ENCODE measurements at places on chromosomes 2 and 18.

- ATAC-seq, result no peak
Observed at GRCh38 chr2:106745468-106745867, 140.5 kb downstream of the ST6GAL2 start.

GRCh38 chr2:37857575-37858399 lies 67.3 kb upstream of the RMDN2 start:
- no peak for ATAC-seq

- peak; percentile 67 for ATAC-seq
Observed at GRCh38 chr2:231361701-231362554, 33.6 kb upstream of the B3GNT7 start.

DNA sequence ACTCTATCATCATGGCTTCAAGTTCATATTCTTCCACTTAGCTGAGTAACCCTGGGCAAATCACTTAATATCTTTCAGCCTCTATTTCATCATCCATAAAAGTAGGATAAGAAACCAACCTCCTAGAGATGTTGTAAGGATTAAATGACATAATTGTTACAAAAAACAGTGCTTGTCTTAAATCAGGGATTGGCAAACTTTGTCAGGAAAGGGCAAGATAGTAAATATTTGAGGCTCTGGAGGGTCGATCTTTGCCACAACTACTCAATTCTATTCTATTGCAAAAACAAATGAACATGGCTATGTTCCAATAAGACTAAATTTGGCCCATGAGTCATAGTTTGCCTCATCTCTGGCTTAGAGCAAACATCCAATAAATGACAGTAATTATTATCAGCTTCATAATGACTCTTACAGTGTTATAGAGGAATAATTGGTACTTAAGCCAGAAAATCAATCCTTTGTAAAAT lies 184.7 kb downstream of the SATB2 start:
- ATAC-seq, result no peak

GRCh38 chr2:174748948-174749347 lies 15.3 kb downstream of the CHRNA1 start:
- no peak for ATAC-seq

DNA sequence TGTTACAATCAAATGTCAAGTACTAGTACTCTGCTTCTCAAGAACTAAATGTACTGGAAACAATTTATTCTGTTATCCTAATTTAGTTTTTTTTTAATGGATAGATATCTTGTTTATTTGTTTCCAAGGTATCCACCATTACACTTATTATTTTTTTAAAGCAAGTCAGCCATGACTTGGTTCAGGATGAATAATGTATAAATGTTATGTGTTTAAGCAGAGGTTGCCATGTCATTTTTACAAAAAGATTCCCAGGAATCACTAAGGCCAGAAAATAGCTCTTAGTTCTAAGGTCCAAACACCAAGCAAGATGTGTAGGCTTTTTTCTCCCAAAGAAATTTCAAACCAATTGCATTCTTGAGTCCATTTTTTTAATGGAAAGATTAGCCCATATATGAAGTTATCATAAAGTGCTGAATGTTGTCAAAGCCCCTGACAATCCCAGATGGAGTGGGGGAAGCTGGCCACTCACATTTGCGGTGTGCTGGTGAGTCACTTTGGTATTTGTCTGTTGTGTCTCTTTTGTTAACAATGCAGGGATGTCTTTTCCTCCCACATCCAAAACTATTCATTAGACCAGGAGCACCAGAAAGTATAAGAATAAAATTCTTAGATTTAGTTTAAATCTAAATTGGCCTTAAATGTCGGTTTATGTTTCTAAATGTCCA lies 158.9 kb downstream of the COL6A3 start:
- ATAC-seq, result no peak

GRCh38 chr2:171084128-171084527 lies 76.6 kb downstream of the TLK1 start:
- ATAC-seq, result peak; percentile 81

GRCh38 chr18:3514312-3515216 lies 64.6 kb downstream of the TGIF1 start:
- peak; percentile 56 for ATAC-seq

DNA sequence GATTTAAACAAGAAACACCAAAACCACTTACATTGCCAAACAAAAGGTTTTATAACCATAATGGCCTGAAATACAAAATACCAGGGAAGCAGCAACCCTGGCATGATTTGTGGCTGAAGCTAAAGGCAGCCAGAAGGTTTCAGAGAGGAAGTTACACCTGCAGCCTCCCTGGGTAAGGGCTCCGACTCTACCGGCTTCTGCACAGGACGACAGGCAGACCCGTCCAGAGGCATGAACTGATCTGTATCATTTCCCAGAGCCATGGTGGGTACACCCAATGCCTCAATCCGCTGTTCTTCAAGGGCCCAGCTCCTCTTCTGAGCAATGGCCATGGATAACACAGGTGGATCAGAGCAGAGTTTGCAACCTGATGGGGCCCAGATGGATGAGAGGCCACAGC lies 71.6 kb downstream of the PXDN start:
- no peak for ATAC-seq

DNA sequence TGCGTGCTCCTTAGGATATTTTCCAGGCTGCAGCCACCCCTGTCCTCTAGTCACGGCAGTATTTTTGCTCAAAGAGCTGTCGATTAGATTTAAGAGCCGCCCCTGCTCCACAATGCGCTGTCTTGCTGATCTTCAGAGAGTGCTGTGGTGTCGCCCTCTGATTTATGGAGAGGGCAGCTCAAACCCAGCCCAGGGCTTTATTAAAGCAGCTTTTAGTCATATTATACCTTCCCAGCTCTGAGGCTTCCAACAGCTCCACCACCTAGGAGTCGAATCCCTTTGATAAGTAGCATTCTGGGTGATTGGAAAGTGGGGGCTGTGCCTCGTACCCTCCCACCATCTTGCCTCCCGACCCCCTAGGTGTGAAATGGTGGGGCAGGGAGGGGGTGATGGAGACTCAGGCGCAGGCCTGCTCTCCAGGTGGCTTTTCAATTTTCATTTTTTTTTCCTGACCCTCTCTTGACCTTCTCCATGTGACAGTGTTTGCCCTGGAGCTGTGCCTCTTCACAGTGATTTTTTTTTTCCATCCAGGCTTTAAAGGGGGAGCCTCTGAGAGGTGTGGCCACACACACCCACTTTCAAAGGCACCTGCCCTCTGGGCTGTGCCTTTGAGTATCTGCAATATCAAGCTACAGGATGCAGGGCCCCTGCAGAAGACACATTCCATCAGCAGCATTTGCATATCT lies 53.1 kb upstream of the NRP2 start:
- ATAC-seq, result no peak

- no peak for ATAC-seq
Observed at GRCh38 chr2:82790206-82791021, 1668.7 kb downstream of the SUCLG1 start.

GRCh38 chr2:214724741-214725140 lies 84.7 kb downstream of the BARD1 start:
- ATAC-seq, result no peak

GRCh38 chr2:201882353-201883090 lies 76.2 kb downstream of the CDK15 start:
- ATAC-seq, result no peak

DNA sequence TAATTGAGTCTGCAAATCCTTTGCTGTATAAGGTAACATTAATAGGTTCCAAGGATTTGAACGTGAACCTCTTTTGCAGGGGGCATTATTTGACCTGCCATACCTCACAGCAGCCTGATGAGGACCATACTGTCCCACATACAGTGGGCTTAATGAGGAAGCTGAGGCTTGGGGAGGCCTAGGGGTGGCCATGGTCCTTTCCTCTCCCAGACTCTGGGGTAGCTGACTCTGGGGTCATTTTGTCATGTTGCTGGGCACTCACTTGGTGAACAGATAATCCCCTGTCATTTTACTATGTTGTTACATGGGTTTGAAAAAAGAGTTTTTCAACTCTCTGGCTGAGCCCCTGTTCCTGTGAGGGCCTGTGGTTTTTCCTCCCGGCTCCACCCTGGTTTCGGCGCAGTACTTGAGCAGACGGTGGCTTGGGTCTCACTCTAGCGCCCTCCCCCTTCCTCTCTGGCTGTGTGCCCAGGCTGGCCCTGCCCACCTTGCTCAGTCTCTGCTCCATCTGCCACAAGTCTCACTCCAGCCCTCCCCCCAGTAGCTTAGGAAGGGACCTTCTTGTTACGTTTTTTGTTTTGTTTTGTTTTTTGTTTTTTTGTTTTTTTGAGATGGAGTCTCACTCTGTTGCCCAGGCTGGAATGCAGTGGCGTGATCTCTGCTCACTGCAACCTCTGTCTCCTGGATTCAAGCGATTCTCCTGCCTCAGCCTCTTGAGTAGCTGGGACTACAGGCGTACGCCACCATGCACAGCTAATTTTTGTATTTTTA lies 21.0 kb downstream of the INPP4A start:
- ATAC-seq, result no peak

GRCh38 chr2:202717598-202718310 lies 83.0 kb downstream of the FAM117B start:
- peak; percentile 18 for ATAC-seq

DNA sequence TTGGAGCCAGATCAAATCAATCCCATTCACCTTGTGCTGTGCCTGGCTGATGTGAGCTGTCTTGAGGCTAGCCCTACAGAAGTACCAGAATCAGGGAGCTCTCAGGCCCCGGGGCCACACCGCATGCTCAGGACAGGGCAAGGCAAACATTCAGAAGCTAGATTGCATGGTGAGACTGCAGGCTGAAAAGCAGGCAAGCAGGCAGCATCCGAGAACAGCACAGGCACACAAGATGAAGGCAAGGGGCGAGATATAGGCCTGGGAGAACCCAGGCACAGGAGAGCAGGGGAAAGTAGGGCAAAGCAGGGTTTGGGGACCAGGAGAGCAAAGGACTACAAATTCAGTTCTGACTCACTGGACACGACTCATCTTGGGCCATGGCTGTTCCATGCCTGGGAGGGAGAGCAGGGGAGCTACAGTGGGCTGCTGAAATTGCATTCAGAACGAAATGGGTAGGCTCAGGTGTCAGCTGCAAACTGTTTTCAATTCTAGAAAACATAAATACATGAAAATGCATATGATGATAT lies 59.6 kb downstream of the GALNT14 start:
- ATAC-seq, result no peak

DNA sequence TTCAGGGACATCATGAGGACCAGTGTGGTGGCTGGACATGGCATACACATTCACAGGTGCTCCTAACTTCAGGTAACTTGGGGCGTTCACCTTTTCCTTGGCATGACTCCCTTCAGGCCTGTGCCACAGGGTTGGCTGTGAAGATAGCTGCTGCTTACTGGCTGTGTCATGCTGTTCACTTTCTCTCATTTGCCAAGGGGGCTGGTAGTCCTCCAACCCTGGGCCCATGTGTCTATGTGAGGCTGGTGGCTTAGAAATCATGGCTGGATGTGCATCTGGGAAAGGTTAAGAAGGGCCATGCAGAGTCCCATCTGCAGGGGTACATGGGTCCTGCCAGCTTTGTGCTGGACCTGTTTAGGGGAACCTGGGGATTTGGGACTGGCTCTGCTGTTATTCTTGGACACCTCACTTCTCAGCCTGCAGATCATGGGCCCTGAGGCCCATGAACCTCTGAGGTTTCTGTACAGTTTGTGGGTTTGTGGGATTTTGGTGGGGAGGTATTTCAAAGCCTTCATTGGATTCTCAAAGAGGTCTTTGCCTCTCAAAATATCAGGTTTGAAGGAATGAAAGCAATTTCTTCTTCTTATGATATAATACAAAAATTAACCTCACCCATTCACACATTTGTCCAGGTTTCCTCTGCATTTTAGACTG lies 62.9 kb downstream of the FHOD3 start:
- ATAC-seq, result no peak

- no peak for ATAC-seq
Observed at GRCh38 chr2:74760875-74761630, 72.9 kb upstream of the HK2 start.

DNA sequence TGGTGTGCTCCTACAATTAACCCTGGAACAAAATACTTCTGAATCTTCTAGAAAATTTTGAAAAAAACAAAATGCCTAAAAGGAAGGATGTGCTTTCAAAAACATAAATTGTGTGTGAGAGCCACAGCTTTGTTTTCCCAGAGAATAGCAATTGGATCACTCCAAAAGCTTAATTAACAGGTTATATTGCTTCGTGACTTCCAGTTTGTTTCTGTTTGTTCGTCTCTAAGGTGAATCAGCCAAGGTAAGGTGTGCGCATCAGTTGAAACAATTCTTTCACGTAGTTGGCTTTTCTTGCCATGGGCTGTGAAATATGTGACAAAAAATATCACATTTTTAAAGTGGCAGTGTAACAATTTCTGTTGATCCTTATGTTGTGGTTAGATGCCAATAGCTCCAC lies 90.3 kb upstream of the BARD1 start:
- no peak for ATAC-seq

GRCh38 chr2:205177546-205177945 lies 504.8 kb upstream of the NRP2 start:
- ATAC-seq, result no peak

DNA sequence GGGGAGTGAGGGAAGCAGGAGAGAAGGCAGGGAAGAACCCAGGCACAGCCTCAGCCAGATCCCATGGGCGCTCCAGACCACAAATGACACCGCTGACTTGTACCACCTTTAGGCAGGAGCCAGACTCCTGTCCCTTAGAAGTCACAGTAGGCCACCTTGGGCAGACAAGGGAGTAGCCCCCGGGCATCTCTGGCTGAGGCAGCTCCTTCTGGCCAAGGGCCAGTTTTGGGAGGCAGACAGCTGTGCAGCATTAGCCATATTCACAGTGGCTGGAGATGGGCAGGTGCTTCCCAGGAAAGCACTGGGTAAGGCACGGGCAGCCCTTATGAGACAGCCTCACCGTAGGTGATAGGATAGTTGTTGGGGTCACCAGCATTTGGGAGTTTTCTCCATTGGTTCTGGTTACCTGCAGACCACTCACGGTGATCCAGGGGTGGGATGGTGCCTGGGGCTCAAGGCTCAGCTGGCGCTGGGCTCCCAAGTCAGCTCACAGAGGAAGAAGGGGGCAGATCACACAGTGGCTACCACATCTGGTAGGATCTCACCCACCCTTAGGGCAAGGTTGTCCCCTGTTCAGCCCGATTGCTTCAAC lies 2.1 kb downstream of the ASTL start:
- no peak for ATAC-seq

DNA sequence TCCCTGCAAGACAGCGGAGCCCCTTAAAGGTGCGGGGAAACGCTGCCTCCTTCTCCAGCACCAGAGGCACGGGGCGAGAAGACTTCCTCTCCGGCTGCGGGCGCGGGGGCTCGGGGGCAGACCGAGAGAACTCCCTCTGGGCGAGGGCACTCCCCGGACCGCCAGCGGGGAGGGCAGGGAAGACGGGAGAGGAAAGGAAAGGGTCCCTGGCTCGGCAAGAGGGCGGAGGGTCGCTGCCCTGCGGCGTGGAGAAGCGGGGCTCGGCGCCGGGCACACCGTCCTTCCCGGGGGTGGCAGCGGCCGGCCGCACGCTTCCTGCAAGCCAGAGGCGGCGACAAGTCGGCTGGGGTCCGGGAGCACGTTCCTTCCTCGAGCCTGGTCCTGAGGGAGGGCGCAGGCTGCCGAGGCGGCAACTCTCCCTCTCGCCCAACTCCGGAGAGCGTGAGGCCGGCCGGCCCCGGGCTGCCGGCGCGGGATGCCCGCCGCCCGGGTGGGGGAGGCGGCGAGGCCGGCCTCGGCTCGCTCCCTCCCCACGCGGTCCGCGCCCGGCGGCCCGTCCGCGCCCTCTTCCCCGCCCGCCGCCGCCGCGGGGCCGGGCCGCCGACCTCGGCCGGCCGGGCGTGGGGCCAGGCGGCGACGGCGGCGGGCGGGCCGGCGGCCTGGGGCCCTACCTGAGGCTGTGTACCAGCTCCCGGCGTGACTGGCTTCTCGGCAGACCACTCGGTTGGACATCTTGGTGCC lies 1.1 kb downstream of the MEMO1 start:
- peak; percentile 7 for ATAC-seq
